ENCODE measurements at places on chromosomes 16 and 17.

- DNase-seq = no peak
Observed at GRCh38 chr16:82738699-82739098, 111.9 kb downstream of the CDH13 start.

GRCh38 chr16:46972429-46973206 is 856 bp downstream of the DNAJA2 start:
- DNase-seq = peak; percentile 80

GRCh38 chr17:82972836-82973372 is 106.5 kb upstream of the METRNL start:
- no peak for DNase-seq

DNA sequence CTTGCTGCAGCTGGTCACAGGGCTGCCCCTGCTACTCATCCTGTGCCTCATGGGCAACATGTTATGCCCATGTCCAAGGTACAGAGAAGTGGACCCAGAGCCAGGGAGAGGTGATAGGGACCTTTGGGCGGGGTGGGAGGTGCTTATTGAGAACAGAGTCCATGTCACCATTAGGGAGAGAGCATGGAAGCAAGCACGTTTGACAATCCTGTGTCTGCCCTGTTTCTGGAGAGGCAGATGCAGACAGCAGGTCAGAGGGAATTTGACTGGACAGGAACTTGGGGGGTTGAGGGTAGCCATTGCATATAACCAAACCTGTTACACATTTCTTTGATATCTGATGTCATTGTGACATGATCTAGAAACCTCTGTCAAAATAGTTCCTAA is 14.3 kb upstream of the ARL4D start:
- no peak for DNase-seq

DNA sequence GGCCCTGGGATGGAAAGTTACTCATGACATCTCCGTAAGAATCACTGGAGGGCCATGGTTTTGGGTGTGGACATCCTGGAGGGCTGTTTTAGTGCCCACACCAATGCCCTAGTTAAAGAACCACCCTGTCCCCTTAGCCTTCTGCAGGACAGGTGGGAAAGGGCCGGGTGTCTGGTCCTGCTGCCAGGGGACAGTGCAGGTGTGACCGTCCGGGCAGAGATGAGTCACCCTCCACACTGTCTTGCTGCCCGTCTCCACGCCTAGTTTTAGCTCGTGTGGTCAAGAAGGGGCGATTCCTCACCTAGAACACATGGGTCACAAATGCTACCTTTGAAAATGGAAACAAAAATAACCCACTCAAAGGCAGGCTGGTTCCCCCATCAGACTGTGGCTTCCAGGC is 17.0 kb downstream of the CEP295NL start:
- DNase-seq = no peak

DNA sequence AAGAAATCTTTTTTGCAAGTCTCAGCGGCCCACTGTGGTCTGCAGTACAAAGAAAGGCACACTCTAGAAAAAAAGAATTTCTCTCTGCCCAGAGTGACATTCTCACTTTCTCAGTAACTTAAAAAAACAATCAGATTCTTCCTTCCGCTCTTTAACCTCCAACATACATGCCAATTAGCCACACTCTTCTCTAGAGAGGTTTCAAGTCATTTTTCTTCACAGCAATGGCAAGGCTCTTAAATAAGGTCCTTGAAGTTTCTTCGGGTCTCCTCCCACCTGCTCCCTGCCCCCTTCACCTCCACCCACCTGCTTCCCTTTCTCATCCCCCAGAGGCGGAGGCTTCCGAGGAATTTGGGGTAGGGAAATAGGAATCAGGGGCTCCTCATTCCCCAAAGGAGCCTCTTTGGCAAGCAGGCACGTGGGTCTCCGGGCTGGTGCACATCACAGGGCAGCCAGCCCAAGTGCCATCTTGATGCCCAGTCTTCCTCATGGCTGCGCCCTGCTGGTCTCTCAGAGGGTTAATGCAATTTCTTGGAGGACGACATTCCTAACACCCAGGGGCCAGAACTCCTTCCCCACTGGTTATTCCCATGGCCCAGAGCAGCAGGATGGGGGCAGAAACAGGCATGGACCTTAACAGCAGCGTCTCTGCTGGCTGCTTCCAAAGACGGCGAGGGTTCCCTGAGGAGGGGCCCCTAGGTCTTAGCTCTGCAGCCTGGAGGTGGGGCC is 855 bp upstream of the MEOX1 start:
- no peak for DNase-seq

- DNase-seq = no peak
Observed at GRCh38 chr16:12016291-12016947, 39.9 kb downstream of the SNX29 start.

- no peak for DNase-seq
Observed at GRCh38 chr17:62761884-62762283, 46.2 kb downstream of the MARCHF10 start.

- peak; percentile 77 for DNase-seq
Observed at GRCh38 chr17:11803231-11803969, 193.9 kb downstream of the ZNF18 start.

DNA sequence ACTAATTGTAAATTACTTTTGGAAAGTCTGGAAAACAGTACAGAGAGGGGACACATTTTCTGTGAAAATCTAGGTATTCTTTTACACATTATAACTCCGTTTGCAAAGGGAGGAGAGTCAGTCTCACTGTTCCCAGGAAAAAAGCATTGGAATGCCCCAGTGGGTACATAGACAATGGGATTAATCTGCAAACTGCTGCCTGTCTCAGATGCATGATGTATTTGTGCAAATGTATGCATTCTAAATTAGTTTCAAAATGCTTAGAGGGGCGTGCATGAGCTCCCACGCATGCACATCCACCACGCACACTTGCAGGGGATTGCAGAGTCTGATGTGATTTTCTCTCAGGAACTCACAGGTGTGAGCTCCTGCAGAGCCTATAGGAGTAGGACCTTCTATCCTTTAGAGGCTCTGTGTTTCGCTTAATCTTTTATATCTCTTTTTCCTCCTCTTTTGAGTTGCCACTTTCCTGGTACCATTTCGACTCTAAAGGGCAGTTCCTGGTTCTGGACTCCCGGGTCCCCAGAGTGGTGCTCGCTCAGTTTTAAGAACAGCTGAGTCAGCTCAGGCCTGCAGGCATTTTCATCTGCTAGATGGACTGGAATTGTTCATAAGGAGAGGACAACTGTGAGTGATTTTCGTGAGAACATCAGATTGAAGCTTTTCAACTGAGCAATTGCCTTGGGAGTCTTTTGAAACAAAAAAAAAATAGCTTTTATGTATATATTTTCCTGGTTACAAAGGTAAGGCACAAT is 1.1 kb downstream of the BCO1 start:
- peak; percentile 18 for DNase-seq

- no peak for DNase-seq
Observed at GRCh38 chr17:63681530-63681929, 18.4 kb downstream of the LIMD2 start.

- DNase-seq = no peak
Observed at GRCh38 chr17:55794725-55795482, 44.1 kb downstream of the PCTP start.

DNA sequence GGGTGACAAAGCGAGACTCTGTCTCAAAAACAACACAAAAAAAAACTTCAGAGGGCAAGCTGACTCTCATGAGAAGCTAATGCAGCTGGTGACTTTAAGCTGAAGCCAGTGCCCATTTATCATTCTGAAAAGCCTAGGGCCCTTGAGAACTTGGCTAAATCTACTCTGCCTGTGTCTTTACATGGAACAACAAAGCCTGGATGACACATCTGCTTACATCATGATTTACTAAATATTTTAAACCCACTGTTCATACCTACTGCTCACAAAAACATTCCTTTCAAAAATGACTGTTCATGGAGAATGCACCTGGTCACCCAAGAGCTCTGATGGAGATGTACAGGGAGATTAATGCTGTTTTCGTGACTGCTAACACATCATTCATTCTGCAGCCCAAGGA is 6.1 kb upstream of the ALOX12 start:
- no peak for DNase-seq

DNA sequence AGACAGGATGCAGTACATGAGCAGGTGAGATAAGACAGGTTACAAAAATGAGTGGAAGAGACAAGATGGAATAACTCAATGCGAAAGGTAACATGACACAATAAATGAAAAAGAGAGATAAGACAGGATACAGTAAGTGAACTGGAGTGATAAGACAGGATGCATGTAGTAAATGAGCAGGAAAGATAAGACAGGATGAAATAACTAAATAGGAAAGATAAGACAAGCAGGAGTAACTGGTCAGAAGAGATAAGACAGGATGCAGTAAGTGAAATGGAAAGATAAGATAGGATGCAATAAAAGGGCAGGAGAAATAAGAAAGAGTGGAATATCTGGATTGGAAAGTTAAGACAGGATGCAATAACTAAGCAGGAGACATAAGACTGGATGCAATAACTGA is 8.3 kb upstream of the MYH4 start:
- DNase-seq = no peak

- no peak for DNase-seq
Observed at GRCh38 chr17:49381033-49381432, 19.0 kb upstream of the ZNF652 start.

GRCh38 chr16:21283521-21284289 is 5.6 kb upstream of the CRYM start:
- DNase-seq = peak; percentile 89

DNA sequence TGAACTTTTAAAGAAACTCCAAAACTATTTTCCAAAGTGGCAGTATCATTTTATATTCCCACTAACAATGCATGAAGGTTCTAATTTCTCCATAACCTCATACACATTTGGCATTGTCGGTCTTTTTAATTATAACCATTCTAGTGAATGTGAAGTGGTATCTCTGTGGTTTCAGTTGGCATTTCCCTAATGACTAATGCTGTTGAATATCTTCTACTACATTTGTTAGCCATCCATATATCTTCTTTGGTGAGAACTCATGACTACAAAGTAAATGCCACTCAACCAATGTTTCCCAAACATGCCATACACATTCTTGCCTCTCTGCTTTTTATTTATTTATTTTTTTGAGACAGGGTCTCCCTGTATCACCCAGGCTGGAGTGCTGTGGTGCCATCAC is 31.7 kb upstream of the TAOK1 start:
- no peak for DNase-seq

DNA sequence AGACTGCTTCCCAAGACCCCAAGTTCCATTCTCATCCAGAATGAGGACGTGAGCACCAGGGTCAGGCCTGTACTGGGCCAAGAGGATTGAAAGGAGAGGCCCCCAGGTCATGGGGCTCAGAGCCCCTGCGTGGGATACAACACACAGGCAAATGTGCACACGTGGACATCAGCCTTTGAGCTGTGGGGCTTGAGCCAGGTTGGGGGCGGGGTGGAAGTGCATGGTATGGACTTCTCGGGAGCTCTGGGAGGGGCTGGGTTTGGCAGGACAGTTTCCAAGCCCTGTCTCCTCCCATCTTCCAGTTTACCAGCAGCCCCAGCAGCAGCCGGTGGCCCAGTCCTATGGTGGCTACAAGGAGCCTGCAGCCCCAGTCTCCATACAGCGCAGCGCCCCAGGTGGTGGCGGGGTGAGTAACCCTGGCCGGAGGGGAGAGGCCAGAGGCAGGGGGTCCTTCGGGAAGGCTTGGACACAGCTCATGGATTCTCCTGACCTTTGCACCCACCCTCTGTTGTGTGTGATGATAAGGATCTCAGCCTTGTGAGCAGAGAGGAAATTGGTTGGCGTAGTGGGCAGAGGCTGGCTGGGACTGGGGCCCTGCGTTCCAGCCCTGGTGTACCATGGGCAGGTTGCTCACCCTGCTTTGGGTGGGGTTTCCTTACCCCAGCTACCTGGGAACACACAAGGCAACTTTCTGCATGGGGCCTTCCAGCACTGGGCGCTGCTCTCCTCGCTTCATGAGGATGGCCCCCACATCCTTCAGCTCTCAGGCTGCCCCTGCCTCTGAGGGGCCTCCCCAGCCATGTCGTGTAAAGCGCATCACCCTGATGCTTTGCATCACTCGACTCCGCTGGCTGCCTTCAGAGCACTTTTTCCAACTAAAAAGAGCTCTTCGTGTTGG is 10.4 kb upstream of the LASP1NB start:
- DNase-seq = no peak

DNA sequence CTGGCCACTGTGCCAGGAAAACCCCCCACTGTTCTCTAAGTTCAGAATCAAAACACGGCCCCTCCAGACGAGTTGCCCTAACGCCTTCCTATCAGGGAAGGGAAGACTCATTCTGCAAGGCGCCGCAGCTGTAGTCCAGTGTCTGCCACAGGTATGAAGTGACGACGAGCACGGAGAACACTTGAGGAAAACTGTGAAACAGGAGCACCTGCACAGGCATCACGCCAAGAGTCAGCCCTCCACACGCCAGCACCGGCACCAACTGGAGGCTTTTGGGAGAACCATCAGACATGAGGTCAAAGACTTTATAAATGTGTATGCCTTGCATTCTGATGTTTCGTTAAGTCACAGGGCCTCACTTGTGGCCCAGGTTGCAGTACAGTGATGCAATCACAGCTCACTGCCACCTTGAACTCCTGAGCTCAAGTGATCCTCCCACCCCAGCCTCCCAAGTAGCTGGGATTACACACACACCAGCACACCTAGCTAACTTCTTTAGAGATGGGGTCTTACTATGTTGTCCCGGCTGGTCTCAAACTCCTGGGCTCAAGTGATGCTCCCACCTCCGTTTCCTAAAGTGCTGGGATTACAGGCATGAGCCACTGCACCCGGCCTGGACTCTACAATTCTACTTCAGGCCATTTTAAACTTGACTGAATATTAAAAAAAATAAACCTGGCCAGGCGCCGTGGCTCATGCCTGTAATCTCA is 22.9 kb downstream of the KLHDC4 start:
- no peak for DNase-seq

DNA sequence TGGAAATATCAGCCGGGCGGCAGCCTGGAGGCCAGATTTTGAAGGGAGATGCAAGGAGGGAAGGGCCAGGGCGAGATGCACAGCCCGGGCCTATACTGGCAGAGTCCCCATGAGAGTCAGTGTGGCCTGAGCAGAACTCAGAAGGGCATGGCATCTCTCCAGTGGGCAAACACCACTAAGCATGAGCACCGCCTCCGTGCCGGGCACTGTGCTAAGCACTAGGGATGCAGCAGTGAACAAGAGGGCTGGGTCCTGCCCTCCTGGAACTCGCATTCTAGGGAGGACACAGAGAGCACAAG is 33.5 kb downstream of the TK2 start:
- no peak for DNase-seq

DNA sequence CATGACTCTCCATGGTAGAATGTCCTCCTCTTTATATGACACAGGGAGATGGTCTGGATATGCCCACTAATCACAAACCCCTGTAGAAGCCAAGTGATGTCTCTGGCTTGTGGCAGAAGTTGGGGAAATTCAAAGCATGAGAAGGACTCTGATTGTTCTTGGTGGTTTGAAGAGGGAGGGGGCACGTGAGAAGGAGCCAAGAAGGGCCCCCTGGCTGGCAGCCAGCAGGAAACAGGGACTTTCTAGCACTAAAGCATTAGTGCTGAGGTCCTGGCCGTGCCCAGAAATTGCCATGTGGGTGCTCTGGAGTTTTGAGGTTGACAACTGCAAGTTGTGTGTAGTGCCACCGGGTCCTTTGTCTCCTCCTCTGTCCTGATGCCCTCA is 199.9 kb downstream of the LGALS9B start:
- DNase-seq = no peak
